Renal pelvis (tissue), 12 donors: ENCODE measurements at places on chromosomes 3 and 15.

DNA sequence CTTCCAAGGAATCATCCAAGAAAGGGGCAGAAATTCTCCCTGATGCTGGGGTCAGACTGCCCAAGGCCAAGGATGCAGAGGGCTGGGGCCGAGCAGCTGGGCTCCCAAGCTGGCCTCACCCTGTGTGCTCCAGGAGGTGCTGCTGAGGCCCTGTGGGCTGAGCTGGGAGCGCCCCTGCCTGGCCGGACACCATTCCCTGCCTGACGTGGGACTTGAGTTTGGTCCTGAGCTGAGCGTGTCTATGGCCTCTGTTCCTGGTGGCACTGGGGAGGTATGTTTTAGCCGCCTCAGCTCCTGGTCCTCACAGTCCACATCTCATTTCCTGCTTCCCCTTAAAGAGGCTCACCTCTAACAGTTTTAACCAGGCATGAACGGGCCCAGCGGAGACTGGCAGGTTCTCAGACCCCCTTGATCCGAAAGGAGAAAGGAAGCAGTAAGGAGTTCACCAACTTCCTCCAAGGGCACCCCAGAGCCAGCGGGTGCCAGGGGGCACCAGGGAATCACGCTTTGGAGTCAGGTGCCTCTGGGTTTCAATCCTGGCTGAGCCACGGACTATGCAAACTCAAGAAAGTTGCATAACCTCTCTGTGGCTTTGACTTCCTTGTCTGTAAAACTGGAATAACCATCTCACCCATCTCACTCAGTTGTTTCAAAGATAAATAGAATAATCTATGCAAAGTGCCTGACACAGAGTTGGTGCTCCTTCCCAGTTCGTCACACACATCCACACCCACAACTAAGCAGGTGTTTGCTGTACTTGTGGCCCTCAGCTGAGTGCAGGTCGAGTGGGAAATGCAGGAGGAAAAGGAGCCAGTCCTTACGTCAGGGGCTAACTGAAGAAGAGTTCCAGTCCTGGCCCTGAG lies 48.6 kb downstream of the SLC12A8 start:
- DNase-seq = no peak

- no peak for DNase-seq
These were observed 58.8 kb downstream of the TUBGCP4 start for GRCh38 chr15:43429687-43430086.

- no peak for DNase-seq
These were observed 33.7 kb downstream of the FLNB start for GRCh38 chr3:58041826-58042324.

- no peak for DNase-seq
These were observed 140.4 kb downstream of the PCCB start for GRCh38 chr3:136390574-136390973.

GRCh38 chr15:30030345-30030744 lies 52.4 kb upstream of the GOLGA8J start:
- no peak for DNase-seq

DNA sequence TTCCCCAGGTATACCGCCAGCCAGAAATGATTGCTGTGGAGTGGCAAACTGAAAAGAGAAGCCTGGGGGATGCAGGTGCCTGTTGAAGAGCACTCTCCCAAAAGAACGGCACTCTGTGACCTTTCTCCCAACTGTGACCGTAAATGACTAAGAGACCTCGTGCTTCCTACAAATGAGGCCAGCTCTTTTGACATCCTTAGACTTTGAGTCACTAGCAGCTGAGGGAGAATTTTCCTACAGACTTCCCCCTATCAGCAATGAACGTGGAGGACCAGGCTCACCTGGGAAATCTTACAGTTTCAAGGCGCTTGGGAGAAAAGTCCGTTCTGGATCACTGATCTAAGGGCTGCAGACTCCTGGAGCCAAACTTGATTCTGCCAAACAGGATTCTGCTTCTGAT lies 8.6 kb downstream of the AQP9 start:
- peak; percentile 54 for DNase-seq

DNA sequence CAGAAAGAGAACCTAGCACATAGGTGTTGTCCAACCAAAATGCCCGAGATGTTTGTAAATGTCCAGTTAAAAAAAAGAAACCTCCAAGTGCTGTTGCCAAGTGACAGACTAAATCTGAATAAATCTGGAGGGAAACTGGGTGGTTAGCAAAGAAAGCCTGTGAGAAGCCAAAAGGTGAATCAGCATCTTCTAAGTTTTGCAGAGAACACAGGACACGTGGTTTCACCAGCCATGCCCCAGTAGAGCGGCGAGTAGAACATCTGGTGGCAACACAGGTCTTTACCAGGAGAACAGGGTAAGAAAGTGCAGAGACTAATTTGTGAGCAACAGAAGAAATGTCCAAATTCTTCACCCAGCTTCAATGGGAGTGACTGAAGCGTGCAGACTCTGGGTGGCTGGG lies 986.0 kb downstream of the ROBO2 start:
- DNase-seq = no peak

- no peak for DNase-seq
These were observed 83.0 kb upstream of the DLG1 start for GRCh38 chr3:197381371-197381770.

DNA sequence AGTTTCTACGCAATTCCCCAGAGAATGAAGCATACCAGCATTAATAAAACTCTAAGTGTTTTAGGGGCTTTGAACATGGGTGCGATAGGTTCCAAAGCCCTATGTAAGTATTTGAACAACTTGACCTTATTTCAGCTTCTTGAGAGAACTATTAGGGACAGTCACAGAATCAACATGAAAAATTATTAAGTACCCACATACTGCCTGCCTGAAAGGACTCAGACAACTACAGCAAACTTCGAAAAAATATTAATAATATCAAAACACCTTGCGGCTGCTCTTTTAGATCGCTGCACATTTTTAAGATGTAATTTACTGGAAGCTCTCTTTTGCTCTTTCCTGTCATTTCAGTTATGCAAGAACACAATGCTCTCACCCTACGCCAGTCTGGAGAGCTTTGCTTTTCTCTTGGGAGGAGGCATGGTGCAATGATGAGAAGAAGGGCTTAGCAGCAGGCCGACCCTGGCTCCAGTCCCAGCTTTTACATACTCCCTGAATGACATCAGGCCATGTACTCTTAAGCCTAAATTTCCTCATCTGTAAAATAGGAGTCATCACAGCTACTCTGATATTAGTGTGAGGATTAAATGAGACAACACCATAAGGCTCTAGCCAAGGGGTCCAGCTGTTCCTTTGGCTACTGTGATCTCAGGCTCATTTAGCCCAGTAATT lies 640.7 kb downstream of the FHIT start:
- DNase-seq = no peak

DNA sequence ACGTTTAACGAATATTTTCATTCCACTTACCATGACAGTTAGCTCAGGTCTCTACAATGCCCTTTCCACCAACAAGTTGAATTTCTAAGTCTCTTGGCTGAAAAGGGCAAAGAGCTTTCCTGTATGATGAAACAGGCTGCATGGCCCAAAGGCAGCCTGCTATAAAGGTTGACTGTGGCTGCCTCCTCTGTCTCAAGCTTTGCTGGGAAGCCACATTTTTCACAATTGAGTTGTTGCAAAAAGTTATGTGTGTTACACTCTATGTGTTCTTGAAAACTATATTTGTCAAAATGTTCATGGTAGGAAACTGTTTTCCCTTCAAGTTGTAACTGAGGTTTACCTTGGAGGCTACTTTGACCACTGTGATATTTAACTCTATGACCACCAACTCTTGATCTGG lies 49.5 kb downstream of the DZIP1L start:
- DNase-seq = no peak

- DNase-seq = no peak
These were observed 23.0 kb downstream of the NANOGP8 start for GRCh38 chr15:35061825-35062737.

GRCh38 chr15:78301326-78301725 lies 1.9 kb upstream of the SKIC8 start:
- DNase-seq = no peak

- no peak for DNase-seq
These were observed 6.2 kb downstream of the ESYT3 start for GRCh38 chr3:138440596-138440995.

GRCh38 chr15:65731926-65732325 lies 60.2 kb downstream of the DENND4A start:
- no peak for DNase-seq

- DNase-seq = no peak
These were observed 179.7 kb downstream of the ATP10A start for GRCh38 chr15:25683415-25683814.

GRCh38 chr3:116809208-116809607 lies 99.6 kb downstream of the TUSC7 start:
- DNase-seq = no peak

DNA sequence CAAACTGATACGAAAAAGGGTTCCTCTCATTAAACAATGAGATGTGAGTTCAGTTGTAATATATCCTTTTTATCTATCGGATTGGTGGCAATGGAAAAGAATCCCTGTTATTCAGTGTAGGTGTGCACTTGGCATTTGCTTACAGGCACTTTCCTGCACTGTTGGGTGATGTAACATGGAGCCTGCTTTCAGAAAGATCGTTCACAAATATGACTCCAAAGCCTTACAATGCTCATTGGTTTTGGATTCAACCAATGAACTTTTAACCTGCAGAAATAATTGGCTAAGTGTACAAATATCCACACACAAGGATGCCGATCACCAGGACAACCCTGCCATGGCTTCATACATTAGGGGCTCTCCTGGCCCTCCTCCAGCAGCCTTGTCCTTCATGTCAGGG lies 191.4 kb upstream of the LRTM1 start:
- no peak for DNase-seq

GRCh38 chr3:47016934-47017435 lies 37.5 kb downstream of the NBEAL2 start:
- no peak for DNase-seq

GRCh38 chr3:49164983-49165720 lies 979 bp downstream of the CCDC71 start:
- DNase-seq = no peak

- peak; percentile 61 for DNase-seq
These were observed 269.3 kb downstream of the ARPP21 start for GRCh38 chr3:35908366-35909232.

- DNase-seq = no peak
These were observed 53.9 kb downstream of the CALML4 start for GRCh38 chr15:68151277-68151676.

DNA sequence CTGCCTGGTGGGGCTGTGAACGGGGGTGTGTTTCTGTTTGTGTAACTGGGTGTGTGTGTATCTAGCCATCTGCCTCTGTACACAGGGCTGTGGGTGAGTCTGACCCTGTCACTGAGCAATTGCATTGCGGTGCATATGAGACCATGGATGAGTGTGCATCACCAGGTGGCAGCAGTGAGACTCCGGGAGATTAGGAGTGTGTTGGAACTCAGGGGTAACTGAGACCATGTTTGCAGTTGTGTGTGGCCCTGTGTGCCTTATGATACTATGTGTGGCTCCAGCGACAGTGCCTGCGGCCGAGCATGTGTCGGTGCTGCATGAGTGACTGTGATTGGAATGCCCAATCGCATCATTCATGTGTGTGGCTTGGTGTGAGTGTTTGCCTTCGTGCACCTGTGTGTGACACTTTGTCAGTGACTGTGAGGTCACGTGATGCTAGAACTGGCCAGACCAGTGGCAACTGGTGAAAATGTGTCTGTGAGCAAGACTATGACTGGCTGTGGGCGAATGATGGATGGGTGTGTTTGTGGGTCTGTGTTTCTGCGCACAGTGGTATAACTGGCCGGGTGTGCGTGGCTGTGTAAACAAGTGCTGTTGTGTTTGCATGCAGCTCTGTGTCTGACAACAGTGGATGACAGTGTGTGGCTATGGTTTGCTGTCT lies 14.0 kb downstream of the VILL start:
- DNase-seq = peak; percentile 52

GRCh38 chr3:120678331-120678947 lies 3.6 kb downstream of the HGD start:
- DNase-seq = peak; percentile 72

DNA sequence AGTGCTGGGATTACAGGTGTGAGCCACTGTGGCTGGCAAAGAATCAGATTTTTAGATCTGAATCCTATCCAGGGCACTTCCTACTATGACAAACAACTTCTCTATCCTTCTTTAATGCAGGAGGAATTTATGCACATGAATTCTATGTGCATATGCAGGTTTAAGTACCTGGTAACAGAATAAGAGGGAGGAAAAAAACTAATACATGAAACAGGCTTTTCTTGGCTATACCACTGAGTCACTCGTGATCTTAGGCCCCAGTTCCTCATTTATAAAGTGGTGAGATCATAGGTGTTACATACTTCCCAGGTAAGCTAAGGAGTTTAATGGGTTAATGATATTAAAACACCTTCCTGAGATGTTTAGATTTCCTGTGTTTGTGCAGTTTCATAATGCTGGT lies 108.2 kb downstream of the TP63 start:
- no peak for DNase-seq

GRCh38 chr3:128786434-128787020 lies 60.5 kb downstream of the RAB7A start:
- no peak for DNase-seq

DNA sequence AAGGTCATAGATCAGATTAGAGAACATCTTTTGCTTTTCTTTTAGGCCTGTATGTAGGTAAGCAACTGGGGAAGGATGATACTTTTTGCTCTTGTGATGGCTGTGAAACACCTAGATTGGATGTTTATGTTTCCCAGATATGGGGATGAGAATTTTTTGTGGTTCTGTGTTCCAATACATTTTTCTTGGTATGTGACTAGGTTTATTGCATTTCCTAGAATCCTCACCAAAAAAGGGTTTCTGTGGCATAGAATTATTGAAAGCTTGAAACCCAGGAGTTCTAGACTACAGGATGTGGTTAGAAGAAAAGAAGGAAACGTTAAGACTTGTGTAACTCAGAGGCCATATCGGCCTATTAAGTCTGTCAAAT lies 25.8 kb downstream of the OXNAD1 start:
- DNase-seq = no peak

DNA sequence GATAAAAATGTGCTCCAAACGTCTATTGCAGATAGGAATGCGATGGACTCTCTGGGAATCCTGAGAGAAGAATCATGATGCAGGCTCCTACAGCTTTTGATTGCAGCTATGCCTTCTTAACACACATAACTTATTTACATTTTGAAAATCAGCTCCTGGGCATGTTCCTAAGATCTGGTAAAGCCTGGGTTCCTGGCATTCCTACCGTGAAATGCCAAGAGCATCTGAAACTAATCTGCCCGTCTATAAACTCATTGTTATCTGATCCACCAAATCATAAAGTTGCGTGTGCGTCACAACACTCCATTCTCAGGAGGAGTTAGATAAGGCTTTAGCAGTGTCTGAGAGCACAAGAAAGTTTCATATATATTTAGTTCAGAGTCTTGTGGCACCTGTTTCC lies 79.0 kb upstream of the VGLL3 start:
- no peak for DNase-seq

GRCh38 chr15:96199111-96199510 lies 131.4 kb upstream of the NR2F2 start:
- no peak for DNase-seq

- DNase-seq = peak; percentile 27
These were observed 11.9 kb downstream of the GRM2 start for GRCh38 chr3:51718547-51719409.

- DNase-seq = no peak
These were observed 79.9 kb upstream of the HACD2 start for GRCh38 chr3:123664753-123665152.

- no peak for DNase-seq
These were observed 85.4 kb downstream of the TNIK start for GRCh38 chr3:171374661-171375285.
